ENCODE measurements at places on chromosomes 12 and 14.
A peak's percentile ranks its signal among the peaks of the same experiment; 100 is the strongest.

GRCh38 chr14:105882626-105883025, 356.2 kb downstream of the TMEM121 start:
- no peak for DNase-seq

- no peak for DNase-seq
Observed at GRCh38 chr14:74065746-74066575, 18.3 kb downstream of the ALDH6A1 start.

- DNase-seq, result no peak
Observed at GRCh38 chr12:132329036-132329719, at the start of gene GALNT9. Gene GALNT9, minus strand, starts transcription at chr12:132329589. Its CDS starts 386 bp downstream, at chr12:132329203.

DNA sequence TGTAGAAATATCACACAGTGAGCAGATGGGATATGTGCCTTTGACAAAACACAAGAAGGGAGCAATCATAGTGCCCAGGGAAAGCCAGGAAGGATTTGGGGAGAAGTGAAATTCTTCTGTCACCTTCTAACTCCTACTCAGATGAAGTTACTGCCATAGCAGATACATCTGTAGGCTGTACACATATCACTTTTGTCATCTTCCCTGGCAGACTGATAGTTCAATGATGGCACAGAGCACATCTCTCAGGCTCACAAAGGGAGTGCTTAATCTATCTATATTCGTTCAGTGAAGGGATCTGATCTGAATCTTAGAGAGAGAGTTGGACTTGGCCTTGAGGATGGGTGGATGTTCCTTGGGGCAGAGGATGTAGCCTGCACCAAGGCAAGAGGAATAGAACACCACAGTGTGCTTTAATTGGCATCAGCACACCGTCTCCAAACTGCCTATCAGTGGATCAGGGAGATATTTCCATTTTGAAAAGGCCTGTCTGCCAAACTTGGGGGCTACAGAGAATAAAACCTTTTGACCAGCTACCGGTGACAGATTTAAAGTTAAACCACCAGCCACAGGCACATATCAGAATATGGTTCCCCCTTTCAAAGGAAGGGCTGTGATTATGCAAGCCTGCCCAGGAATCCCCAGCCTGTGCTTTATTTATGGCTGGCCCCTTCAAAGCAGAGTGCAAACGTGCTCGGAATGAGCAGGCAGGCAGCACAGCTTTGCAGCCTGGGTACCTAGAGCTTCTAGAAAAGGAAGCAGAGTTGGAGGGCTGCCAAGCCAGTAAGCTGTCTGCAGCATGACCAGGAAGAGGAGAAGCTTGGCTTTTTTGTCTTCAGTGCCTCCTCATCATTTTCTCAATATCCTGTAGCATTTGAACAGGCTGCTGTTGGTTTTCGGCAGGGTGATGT, 165.5 kb upstream of the DYRK2 start:
- DNase-seq, result peak; percentile 24

- DNase-seq, result no peak
Observed at GRCh38 chr12:9724023-9724422, 8.9 kb downstream of the CLECL1 start.

DNA sequence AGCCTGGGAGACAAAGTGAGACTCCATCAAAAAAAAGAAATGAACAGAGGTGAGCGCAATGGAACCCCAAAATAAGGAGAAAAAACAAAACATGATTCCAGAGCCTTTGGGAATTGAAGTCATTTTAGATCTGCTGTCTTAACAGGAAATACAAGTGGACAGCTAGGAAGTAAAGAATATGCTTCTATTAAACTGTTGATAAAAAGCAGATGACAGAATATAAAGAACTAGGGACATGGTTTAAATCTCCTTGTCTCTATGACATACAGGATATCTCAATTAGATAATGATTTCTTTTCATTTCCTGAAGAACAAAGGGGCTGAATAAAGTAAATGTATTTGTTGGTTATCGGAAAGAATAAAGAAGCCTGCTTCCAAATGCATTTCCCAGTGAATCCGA, 49.3 kb upstream of the ETV6 start:
- DNase-seq, result no peak

GRCh38 chr14:78356391-78356790, 186.2 kb downstream of the NRXN3 start:
- DNase-seq, result peak; percentile 73

DNA sequence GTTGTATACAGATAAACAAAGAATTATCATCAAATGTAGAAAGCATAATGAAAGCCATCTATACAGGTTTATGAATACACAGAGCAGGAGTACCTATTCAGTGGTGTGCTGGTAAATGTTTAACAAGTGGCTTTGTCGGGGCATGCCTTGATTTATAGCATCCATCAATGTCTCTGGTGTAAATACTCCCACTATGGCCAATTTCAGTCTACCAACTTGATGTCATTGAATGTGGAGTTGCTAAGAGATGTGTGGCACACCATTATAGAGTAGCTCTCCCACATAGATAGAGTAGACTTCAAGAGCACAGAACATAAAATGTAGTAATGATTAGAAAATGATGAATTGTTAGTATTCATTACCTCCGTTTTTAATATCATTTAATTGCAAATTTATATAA, 9.3 kb downstream of the GRIP1 start:
- peak; percentile 88 for DNase-seq

GRCh38 chr12:3670083-3670620, 82.8 kb downstream of the CRACR2A start:
- no peak for DNase-seq

GRCh38 chr14:81132468-81132867, 88.3 kb downstream of the GTF2A1 start:
- DNase-seq, result peak; percentile 98

DNA sequence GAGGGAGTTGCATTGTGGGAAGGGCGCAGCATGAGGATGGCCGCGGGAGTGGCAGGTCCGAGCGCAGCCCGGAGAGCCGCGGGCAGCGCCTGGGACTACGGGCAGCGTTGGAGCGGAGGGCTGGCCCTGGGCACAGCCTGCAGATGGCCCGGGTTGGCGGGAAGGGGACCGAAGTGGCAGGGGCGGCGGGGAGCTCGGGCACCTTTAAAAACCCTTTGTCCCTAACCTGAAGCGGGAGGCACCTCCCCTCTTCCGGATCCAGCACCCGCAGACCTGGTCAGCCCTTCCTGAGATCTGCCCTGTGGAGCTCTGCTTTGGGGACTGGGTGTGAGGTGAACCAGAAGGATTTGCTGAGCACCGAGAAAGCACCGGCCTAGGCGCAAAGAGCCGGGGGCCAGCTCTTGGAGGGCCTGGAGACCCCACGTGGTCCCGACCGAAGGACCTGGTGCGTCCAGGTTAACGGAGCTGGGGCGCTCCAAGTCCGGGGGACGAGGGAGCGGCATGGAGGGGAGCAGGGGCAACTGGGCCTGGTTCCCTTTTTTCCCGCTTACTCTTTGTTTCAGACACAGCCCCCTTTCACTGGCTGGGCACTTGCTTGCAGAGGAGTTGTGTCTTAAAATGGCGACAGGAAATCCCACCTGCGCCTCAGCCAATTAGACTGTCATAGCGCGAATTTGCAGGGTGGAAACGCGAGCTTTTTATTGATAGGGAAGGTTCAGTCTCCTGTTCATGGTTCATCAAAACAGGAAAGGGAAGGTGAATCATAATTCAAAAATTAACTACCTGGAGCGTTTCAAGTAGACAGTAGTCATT, 792 bp upstream of the SLC38A1 start:
- no peak for DNase-seq

DNA sequence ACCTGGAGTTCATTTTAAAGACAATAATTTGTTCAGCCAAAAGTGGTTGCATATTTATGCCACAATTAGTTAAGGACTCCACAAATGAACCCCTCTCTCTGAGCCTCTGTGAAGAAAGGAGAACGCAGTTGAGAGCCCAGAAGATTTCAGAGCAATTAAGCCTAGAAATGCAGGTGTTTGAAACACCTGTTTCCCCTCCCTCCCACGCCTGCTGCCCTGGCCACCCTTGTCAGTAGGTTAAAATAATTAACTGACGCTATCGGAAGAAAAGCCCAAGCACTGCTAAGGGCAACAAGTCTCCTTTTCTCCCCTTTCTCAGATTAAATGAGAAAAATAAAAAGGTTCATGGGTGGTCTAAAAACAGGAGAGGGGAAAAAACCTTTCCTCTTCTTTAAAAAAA, 99.2 kb downstream of the PPM1A start:
- peak; percentile 96 for DNase-seq

GRCh38 chr12:24198070-24198469, 248.6 kb upstream of the SOX5 start:
- no peak for DNase-seq

DNA sequence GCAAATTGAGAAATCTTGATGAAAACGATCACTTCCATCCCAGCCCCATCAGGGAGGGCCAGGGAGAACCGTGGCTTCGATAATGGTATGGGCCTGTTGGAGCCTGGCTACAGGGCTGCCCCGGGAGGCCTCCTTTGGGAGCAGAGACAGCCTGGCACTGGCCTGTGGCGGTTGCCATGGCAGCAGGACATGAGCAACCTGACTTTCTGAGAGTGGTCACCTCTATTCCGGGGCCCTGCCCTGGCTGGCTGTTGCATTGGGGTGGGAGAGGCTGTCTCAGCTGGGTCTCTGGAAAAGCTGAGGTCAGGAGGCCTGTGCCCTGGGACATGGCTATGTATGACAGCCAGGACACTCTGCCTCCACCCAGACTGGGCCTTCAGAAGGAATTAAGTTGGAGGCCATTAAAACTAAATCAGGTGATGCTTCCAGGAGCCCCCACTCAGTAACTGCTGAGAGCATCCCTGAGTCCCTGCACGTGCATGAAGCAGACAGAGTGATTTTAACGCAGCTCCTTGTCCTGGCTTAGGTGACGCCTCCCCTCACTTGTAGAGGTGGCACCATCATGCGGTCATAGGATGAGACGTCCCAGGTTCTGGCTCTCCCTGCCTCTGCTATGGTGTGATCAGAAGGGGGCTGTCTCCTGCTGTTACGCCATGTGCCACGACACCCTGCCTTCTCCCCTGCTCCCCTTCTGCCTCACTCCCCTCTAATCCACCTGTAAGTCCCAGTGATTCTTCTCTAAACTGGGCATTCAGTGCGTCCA, 126.3 kb downstream of the SLC25A47 start:
- no peak for DNase-seq

GRCh38 chr14:23646648-23647549, 10.7 kb downstream of the DHRS2 start:
- DNase-seq, result no peak

DNA sequence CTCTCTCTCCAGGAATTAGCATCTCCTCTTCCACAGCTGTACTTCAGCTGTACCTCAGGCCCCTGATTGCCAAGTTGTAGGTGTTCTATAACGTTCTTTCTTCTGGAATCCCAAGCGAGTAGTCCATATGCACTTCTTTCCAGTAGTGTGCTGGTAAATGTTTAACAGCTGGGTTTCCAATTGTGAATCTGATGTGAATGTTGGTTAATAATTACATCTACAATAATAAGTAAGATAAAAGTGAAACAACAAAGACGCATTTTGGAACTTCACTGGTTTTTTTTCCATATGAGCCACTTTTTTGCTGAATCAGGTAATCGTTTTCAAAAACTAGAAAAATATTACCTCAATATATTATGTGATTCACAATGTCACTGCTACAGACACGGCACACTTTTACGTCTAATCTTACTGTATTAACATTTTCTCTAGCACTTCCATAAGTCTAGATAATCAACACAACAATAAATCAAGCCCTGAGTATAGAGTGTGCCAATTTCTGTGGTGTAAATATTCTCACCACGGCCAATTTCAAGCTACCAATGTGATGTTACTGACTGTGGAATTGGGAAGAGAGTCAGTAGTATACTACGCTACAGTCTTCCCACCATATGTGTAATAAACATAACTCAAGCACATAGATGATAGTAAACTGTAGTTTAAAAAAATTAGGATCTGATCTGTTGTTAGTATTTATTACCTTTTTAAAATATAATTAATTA, 113.0 kb downstream of the ZFP36L1 start:
- no peak for DNase-seq

DNA sequence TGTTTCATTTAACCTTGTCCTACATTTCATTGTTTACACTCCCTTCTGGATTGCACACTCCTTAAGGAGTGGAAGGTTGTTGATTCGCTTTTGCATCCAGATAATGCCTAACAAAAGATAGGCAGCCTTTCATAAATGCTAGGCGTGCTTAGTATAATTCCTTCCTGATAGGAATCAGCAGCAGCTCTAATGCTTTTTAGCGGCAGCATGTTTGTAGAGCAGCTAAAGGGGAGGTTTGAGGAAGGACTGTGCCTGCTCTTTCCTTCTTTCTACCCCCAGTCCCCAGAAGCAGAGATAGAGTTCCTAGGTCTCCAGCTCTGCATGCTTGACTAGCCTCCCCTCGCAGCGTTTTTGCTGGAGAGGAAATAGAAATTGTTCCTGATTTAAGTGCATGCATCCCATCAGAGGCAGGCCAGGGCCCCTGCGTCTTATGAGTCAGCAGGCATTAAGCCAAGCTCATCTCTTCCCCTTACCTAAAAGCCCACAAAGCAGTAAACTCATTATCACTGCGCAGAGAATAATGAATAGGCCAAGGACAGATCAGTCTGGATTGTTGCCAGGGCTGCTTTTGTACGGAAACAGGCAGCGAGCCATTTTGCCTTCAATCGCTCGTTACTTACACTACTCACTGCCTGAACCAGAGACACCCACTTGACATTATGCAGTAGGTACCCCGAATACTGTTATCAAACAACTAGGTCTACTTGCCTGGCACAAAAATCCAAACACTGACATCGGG, 14.0 kb upstream of the TBPL2 start:
- peak; percentile 99 for DNase-seq

- no peak for DNase-seq
Observed at GRCh38 chr14:90274808-90275457, 18.6 kb downstream of the PSMC1 start.

GRCh38 chr14:67487937-67488893, at the start of gene TMEM229B:
Gene TMEM229B, minus strand, starts transcription at chr14:67488721. Its CDS starts 14,798 bp downstream, at chr14:67473923.
- no peak for DNase-seq

DNA sequence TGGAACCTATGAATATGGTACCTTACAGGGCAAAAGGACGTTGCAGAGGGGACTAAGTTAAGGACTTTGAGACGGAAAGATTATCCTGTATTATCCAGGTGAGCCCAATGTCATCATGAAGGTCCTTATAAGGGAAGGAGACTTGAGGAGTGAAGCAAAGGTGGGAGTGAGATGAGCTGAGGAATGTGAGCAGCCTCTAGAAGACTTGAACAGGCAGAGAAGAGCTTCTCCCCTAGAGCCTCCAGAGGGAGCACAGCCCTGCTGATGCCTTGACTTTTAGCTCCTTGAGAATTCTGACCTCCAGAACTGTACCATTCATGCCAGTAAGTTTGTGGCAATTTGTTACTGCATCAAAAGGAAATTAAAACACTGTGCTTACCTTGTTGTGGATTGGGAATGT, 41.8 kb upstream of the DCD start:
- no peak for DNase-seq

GRCh38 chr12:123139926-123140675, 10.8 kb downstream of the PITPNM2 start:
- no peak for DNase-seq

DNA sequence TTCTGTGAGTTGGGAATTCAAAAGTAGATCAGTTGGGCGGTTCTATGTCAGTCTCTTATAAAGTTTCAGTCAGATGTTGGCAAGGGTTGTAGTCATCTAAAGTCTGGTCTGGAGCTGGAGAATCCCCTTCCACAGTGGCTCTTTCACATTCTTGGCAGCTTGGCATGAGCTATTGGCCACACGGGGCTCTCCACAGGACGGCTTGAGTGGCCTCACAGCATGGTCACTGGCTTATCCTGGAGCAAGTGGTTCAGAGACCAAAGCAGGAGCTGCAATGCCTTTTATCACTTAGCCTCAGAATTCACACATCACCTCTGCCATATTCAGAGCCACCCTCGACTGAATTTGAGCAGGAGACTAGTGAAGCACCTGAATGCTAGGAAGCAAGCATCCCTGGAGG, 7.1 kb upstream of the KICS2 start:
- no peak for DNase-seq
